ENCODE measurements at places on chromosomes 7 and 10. TPM values are rescaled to one million over a fixed set of nuclear protein-coding genes. Genes with fewer than 3 reads are reported as not detected.
A peak's percentile ranks its signal among the peaks of the same experiment; 100 is the strongest.

DNA sequence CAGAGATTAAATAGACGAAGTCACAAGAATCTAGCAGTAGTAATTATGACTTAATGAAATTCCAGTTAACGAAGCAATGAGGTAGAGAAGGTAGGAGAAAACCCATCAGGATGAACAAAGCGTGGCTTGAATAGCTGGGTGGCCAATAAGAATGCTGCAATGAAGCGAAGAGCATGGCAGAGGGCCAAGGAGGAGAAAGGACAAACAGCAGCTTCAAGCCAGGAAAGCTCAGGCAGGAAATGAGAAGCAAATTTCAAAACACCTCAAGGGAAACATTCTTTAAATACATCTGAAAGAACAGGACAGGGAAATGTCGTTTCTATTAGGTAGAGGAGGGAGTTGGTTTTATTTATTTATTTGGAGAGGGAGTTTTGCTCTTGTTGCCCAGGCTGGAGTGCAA lies 122.5 kb downstream of the KIAA1217 start:
- H3K27me3 ChIP-seq, result no peaks in the 10 kb centered on the region
- H3K27ac ChIP-seq, result peak overlapping the region; percentile 14
- H3K36me3 ChIP-seq, result no peaks in the 10 kb centered on the region
- DNase-seq, result no peak
- H3K4me1 ChIP-seq, result no peaks in the 10 kb centered on the region

GRCh38 chr7:26197153-26198115 lies 3.1 kb downstream of the HNRNPA2B1 start:
- DNase-seq, result no peak
- no peaks in the 10 kb centered on the region for H3K27me3 ChIP-seq
- peaks cover 5% of the 10 kb centered on the region for H3K36me3 ChIP-seq
- H3K4me1 ChIP-seq, result peaks cover 60% of the 10 kb centered on the region

DNA sequence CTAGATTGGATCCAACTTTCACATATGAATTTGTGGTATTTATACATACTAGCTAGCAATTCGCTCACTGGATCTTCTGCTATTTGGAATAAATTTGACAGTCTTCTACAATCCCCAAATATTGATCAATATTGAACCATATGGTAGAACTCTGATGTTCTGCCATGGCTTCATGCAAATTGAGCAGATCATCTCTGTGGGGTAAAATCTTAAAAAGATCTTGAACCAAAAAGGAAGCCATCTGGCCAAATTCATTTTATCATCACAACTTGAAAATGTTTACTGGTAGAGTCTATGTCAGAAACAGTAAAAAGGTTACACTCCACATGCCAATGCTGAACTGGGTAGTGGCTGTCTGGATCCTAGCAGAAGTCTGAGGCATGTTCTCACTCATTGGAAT lies 80.0 kb downstream of the LHFPL3 start:
- H3K27ac ChIP-seq, result no peak overlapping the region
- H3K4me3 ChIP-seq, result no peak overlapping the region
- no peaks in the 10 kb centered on the region for H3K36me3 ChIP-seq
- no peaks in the 10 kb centered on the region for H3K27me3 ChIP-seq
- DNase-seq, result no peak
- H3K4me1 ChIP-seq, result no peaks in the 10 kb centered on the region

PTN gene
- total RNA-seq, result 87.4 TPM

PLEKHS1 gene
- not detected for total RNA-seq

GRCh38 chr10:99391346-99391745 lies 39.1 kb downstream of the GOT1 start:
- no peaks in the 10 kb centered on the region for H3K36me3 ChIP-seq
- no peaks in the 10 kb centered on the region for H3K27me3 ChIP-seq
- no peaks in the 10 kb centered on the region for H3K4me1 ChIP-seq

DNA sequence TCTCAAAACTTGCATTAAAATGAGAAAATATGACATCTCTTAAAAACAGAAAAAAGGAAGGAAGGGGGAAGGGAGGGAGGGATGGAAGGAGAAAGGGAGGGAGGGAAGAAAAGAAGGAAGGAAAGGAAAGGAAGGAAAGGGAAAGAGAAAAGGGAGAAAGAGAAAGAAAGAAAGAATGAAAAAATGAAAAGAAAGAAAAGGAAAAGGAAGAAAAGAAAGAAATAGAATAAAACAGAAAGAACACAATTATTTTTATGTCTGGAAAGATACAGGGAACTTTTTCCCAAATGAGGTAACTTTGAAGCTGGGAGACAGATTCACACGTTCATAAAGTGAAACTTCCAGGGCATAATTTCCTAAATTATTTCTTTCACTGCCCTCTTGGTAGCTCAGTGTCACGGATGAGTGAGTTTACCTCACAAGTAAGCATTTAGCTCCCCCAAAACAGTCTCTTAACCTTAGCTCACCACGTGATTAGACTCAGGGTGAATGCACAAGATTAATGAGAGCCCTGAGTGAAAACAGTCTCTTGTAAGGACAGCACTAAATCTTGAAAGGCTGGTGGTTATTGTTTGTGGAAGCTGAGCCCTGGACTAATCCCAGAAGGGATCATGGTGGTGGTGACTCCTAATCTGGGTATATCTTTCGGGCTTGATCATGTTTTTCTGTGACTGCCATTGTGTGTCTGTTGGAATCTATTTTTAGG lies 74.1 kb upstream of the HDAC9 start:
- no peak overlapping the region for H3K4me3 ChIP-seq
- no peaks in the 10 kb centered on the region for H3K36me3 ChIP-seq
- H3K27ac ChIP-seq, result no peak overlapping the region
- no peaks in the 10 kb centered on the region for H3K27me3 ChIP-seq

DNA sequence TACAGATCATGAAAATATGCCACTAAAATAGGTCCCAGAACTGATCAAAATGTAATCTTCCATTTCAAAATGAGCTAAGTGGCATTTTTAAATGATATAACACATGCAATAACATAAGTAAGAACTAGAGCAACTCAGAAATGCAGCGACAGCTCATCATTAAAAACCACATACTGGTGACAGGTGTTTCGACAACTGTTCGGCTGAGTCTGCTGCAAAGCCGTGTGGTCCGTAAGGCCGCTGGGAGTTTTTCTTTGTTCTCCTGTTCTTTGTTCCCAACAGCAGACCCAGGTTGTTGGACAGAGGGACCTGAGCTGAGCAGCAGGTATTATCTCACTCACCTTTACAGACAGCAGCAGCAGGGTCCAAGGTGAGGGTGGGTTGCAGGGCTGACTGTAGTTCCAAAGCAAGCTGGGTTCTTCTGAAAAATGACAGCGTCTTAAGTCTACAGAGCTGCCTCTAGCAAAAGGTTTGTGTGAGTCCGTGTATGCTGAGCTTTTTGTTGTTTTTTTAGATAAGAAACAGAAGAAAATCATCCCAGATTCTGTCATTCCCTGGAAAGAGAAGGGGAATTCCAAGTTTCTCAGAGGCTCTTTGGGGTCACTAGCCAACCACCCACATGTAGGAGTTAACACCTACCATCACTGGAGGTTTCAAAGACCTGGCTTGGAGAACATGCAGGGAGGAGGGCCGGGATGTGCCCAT lies 45.4 kb upstream of the MACROH2A2 start:
- no peaks in the 10 kb centered on the region for H3K36me3 ChIP-seq
- no peak overlapping the region for H3K27ac ChIP-seq
- H3K4me1 ChIP-seq, result no peaks in the 10 kb centered on the region
